ENCODE measurements at places on chromosomes 6 and 20.

- DNase-seq: peak; percentile 14
Measured at GRCh38 chr6:33592595-33593413, 12.7 kb upstream of the BAK1 start.

DNA sequence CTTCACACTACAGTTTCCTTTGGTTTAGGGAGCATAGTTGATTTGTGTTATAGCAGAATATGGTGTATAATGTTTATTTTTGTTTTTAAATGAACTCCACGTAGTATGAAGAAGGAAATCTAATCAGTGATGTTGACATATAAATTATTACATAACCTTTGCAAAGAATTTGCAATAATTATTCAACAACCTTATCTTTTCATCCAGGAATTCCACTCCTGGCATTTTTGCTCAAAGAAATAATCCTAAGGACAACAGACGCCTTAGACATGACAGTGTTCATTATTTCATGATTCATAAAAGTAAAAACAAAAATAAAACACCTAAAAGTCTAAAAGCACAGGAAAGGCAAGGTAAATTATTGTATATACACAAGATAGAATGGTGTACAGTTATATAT, 229.2 kb downstream of the EPM2A start:
- no peak for DNase-seq

GRCh38 chr20:44597516-44597915, 15.1 kb downstream of the PKIG start:
- DNase-seq: no peak

DNA sequence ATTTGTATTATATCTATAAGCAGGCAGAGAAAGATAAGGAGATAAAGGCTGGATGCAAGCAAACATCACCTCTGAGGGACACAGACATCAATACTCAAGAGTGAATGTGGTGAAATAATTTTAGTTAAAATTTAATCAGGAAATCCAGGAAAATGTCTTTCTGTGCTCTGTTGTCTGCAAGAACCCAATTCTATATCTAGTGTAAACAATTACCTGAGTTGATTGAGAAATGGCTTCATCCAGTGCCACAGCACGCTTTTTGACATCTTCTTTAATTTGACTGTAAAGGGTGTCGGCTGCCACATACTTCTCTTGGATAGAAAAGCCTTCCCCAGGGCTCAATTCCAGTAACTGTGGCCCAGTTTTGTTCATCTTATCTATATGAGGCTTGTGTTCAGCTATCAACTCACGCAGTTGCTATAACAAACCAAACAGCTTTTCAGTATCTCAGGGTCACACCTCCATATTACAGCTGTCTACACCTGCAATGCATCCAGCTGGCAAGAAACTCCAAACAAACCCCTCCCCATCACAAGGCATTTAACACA, 131.6 kb downstream of the DST start:
- no peak for DNase-seq

- no peak for DNase-seq
Measured at GRCh38 chr20:38132156-38132909, 32.7 kb downstream of the TGM2 start.

DNA sequence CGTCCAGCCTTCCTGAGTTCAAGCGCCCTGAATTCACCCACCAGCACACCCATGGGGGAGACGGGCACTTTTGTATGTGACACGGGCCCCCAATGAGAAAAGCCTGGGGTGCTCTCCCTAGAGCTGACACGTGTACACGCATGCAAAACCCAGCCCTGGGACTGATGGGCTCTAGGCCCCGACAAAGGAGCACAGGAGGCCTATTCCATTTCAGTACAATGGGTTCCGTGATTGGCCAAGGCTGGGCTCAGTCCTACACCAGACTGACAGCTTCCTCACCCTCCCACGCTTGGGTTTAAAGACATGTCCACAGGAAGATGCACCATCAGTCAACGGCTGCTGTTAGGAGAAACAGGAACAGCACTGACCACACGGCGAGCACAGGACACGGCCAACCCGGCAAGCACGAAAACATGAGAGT, 8.8 kb downstream of the ZBTB46 start:
- no peak for DNase-seq

GRCh38 chr6:43937236-43938177, 167.5 kb downstream of the VEGFA start:
- DNase-seq: no peak

GRCh38 chr6:116364321-116364720, 6.4 kb upstream of the DSE start:
- DNase-seq: no peak

- DNase-seq: no peak
Measured at GRCh38 chr20:38186788-38187221, 21.7 kb upstream of the TGM2 start.

- DNase-seq: no peak
Measured at GRCh38 chr6:41288754-41289129, 2.3 kb upstream of the TREM1 start.

- no peak for DNase-seq
Measured at GRCh38 chr6:42239736-42240375, 22.2 kb upstream of the MRPS10 start.

GRCh38 chr20:35059612-35060011, 33.0 kb downstream of the TRPC4AP start:
- no peak for DNase-seq

DNA sequence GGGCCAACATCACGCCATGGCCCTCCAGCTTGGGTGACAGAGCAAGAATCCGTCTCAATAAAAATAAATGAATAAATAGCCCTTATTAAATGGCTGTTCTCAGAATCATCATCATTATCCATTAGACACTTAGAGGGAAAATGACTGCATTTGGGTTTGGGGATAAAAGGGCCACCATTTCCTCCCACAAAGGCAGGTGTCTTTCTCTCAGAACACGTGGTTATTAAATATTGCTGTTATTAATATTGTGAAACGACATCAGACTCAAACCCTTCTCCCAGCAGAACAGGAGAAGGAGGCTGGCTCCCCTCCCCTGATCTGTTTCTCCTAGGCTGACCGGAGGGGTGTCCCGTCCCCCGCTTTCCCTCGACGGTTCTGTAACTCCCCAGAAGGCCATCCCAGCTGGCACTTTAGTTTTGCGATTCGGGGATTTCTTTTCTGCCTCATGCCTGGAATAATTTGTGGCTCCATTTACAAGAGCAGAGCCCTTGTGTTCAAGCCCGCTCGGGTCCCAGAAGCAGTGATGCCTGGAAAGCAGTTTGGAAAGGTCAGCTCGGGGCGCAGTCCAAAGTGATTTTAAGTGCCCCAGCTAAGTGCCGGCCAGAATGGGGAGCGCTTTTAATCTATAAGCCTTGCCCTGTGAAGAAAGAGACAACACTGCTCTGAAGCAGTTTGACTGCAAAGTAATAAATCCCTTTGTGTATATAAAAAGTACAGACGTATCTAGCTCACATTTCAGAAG, 41.9 kb downstream of the EYA2 start:
- no peak for DNase-seq

- no peak for DNase-seq
Measured at GRCh38 chr6:19410481-19410880, 426.7 kb upstream of the ID4 start.

- DNase-seq: no peak
Measured at GRCh38 chr6:16711546-16712254, 49.6 kb downstream of the ATXN1 start.

Measured in stimulated activated CD8-positive, alpha-beta memory T cell treated with anti-CD3 and anti-CD28 coated beads, Interleukin-2, amount 100 ng/mL, for 1 hour (primary cell).